ENCODE measurements at places on chromosomes 2 and 18.

- DNase-seq, result no peak
Observed at GRCh38 chr2:109436610-109437225, 177.0 kb downstream of the SEPTIN10 start.

- DNase-seq, result no peak
Observed at GRCh38 chr2:36952748-36953197, 13.6 kb downstream of the STRN start.

DNA sequence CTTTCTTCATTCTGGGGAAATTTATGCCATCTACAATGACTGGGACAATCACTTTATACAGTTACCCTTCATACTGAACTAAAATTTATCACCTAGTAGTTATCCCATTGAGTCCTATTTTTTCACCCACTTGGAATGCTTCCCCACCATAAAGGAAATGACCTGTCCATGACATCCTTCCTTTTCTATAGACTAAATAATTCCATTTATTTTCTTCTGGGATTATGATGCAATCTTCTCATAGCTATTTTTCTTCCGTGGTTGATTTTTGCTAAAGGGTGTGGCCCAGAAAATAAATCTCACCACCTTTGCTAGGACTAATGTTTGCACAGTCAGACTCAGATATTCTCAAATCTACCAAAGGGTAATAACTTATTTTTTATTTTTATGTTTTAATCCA is 186.1 kb upstream of the NRXN1 start:
- DNase-seq, result no peak

DNA sequence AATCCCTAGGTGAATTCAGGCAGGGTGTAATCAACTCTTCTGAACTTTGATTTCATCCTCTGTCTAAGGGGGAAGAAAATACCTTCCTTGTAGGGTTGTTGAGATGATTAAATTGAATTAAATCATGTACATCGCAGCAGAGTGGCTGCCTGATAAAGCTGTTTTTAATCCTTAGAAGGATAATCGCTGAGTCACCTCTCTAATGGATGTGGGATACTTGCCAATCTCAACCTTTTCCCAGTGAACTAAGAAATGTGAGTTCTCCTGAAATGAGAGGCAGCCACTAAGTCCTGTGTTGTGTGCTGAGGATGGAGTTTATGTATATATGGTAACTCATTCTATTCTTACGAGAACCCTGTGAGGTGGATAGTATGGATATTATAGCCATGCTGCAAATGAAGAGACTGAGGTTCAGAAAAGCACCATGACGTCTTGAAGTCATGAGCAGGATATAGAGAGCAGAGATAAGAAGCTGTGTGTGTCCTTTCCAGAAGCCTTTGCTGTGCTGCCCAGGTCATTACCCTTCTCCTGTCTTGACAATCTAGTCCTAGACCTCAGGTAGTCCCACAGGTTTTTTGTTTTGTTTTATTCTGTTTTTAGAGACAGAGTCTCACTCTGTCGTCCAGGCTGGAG is 93.3 kb downstream of the HNRNPLL start:
- DNase-seq, result no peak

- no peak for DNase-seq
Observed at GRCh38 chr2:121213386-121213785, 71.6 kb downstream of the TFCP2L1 start.

- DNase-seq, result no peak
Observed at GRCh38 chr2:10471046-10471571, 23.0 kb upstream of the ODC1 start.

DNA sequence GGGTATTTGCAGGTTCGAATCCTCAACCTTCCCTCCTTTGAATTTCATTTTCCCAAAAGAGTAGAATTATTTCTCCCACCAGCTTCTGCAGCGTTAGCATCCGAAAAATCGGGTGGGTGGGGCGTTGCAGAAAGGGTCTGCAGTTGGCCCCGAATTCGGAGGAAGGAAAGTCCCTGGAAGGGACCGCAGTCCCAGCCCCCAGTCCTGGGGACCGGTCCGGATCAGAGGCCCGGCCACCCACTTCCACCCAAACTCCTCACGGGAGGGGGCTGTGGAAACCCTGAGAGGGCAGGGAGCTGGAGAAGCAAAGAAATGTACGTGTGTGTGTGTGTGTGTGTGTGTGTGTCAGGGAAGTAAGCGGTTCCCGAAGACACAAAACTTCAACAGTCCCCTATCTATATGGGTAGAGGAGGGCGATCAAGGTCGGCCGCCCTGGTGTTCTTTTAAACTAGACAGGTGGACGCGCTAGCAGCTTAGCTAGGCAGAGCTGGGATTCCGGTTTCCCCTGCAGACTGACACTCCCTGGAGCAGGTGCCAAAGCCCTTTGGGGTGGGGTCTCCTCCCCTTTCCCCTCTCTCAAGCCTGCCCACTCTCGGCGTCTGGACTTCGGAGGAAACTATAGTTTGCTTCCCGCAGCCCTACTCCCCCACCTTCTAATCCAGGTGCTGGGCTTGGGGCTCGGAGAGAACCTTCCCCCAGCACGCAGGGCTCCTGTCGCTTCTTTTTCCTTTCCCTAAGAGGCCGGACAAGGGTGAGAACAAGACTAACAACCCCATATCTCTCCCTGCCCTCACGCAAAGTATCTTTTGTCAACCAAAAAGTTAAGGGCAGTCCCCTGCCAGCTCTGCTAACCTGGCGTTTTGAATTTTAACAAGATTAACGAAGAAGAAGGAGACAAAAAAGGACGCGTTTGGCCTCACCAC is 4.8 kb upstream of the ONECUT2 start:
- no peak for DNase-seq

- no peak for DNase-seq
Observed at GRCh38 chr2:170607171-170607570, 108.0 kb upstream of the SP5 start.

DNA sequence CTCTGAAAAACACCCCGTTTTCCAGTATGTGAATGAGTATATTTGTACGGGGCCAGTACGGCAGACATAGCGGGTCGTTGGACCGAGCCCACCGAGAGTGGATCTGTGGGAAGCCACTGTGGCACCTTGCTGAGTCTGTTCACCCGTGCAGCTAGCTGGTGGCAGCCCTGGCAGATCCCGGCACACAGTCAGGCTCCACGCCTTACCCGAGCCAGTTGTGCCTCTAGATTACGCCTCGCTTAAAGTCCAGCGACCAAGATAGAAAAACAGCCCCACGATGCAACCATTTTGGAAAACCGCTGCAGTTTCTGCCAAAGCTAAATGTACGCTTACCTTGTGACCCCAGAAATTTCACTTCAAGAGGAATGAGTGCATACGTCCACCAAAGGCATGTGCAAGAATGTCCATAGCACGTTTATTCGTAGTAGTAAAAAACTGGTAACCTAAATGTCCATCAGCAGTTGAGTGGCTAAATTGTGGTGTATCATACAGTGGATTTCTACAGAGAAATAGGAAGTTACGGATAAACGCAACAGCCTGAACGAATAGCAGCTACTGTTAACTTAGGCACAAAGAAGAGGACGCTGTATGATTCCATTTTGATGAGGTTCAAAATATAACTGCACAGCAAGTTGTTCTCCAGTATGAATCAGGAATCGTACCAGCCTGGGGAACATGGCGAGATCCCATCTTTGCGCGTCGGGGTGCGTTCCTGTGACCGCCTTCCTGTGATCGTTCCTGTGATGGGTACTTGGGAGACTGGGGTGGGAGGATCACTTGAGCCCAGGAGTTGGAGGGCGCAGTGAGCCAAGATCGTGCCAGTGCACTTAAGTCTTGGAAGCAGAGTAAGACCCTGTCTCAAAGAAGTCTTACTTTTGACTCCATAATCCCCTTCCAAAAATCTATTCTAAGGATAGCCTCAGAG is 688 bp upstream of the WDR33 start:
- DNase-seq, result no peak

GRCh38 chr2:38262069-38262871 is 114.8 kb downstream of the ATL2 start:
- DNase-seq, result no peak

DNA sequence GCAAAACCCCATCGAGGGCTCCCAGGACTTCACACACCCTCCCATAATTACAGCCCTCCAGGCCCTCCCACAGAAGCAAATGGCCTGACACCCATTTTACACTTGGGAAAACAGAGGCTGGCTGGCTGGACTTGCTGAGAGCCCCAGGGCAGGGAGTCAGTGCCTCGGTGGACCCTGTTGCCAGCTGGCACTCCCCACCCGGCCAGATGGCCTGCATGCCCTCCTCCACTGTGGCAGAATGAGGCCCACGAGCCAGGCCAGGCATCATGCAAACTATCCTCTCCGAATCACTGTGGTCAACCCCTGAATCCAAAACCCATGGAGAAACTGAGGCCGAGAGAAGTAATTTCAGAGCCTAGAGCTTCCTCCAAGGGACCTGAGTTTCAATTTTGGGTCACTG is 129.7 kb downstream of the SMAD2 start:
- DNase-seq, result no peak

GRCh38 chr2:32212295-32212694 is 46.6 kb downstream of the SLC30A6 start:
- no peak for DNase-seq

DNA sequence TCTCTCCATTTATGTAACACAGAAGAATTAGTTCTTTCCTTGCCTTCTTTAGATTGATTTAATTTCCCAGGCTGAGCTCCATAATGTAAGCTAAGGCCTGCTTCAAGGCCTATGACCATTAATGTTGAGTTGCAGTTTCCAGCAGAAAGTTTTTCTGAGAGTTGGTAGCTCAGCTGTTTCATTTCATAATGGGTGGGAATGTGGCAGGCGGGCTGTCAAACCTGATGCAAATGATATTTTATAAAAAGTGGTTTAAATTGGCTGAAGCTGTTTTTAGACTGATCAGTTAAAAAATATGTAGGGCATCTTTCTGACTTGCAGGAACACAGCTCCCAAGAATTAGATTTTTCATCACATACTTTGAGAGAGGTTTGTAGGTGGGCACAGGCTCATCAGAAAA is 40.4 kb upstream of the FSHR start:
- DNase-seq, result no peak

GRCh38 chr2:198973785-198974184 is 484.0 kb downstream of the SATB2 start:
- DNase-seq, result no peak

DNA sequence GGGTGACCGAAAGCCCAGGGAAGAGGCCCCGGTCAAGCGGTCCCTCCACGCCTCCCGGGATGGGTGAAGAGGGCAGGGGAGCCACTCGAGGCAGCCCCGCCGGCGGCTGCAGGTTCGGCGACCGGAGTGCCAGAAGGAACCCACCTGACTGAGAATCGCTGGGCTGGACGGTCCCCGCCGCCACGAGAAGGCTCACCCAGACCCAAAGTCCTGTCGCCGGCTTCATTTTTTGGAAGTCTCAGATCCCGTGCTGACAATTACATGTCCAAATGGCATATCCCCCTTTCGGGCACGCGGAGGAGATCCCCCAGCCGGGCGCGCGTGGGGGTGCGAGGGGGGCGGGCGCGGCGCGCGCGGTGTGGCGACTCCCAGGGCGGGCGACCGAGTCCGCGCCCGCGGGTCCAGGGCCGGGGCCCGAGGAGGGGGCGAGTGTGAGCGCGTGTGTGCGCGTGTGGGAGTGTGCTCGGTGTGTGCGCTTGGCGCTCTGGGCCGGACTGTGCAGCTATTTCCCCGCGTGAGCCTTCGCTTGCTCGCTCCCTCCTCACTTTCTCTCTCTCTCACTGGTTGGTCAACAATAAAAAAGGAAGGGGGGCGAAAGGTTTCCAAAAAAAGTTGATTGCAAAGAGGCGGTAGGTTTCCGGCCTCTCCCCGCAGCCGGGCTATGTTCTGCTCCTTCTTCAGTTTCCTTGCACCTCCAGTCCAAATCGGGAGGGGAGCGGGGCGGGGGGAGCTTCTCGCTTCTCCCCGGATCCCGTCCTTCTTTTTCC is at the start of gene ERBB4:
Gene ERBB4, minus strand, starts transcription at position 498 of the 767 bp plus-strand sequence. Its CDS starts 272 bp downstream, at position 226.
- DNase-seq, result no peak
